ENCODE measurements at places on chromosomes 6 and 20.

DNA sequence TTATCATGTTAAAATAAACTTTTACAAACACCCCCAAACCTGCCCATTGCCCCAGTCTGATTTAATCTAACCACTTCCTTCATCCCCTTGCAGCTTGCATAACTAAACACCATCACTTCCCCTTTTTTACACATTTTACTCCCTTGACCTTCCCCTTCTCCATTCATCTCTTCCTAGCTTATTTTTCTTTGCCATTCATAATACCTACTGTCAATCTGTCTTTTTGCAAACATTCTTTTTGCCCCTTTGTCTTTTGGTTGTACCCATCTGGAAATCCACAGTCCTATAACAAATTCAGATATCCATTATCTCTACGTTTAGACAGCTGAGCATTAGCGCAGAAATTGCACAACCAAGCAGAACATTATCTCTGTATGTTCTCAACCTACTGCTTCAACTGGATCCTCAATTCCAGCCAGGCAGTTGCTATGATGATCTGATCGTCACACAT lies 51.2 kb downstream of the C6orf52 start:
- no peak for DNase-seq

GRCh38 chr6:143414769-143415168 lies 35.7 kb downstream of the ADAT2 start:
- DNase-seq, result no peak

DNA sequence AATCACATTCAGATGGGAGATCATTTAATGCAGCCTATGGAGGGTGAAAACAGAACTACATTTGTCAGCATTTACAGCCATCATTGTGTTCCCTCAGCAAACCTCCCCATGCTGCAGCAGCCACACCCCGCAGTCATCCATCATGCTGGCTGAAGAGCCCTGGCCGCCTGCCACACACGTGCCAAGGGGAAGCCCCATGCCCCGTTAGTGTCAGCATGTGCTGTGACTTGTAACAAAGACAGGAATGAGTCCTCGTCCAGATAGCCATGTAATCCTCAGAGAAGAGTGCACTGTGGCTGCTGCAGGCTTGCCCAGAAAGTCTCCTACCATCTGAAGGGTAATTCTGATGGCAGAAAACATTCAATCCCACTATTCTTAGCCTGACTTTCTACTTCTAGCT lies 1097.8 kb downstream of the KIF16B start:
- peak; percentile 54 for DNase-seq

GRCh38 chr6:38115626-38116008 lies 296.1 kb downstream of the ZFAND3 start:
- DNase-seq, result no peak

DNA sequence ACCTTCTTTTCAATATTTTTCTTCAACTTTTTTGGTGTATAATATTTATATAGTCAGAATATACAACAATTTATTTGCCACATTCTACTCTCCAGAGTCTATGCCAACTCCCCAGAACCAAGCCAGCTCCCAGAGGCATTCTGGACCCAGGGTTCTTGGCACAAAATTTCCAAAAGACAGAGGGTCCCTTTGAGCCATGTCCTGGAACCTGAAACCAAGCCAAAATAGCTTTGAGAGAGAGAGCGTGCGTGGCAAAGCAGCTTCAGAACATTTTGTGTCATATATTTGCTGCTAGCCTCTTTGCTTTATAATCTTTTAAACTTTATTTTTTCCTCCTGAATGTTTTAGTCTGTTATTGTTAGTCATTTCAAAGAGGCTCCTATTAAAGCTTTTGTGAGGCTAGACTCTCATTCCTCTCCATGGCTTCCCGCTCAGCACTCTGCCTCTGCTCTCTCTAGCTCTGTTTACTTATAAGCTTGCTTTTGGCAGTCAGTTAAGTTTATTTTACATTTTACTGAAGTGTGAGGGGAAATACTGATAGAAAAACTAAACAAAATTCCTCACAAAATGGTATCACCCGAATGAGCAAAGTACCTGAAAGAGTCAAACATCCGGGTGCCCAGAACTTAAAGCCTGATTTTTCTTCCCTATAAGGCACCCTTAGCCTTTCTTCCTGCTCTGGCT lies 605.1 kb upstream of the ID4 start:
- DNase-seq, result no peak
